ENCODE measurements at places on chromosomes 1 and 21.

DNA sequence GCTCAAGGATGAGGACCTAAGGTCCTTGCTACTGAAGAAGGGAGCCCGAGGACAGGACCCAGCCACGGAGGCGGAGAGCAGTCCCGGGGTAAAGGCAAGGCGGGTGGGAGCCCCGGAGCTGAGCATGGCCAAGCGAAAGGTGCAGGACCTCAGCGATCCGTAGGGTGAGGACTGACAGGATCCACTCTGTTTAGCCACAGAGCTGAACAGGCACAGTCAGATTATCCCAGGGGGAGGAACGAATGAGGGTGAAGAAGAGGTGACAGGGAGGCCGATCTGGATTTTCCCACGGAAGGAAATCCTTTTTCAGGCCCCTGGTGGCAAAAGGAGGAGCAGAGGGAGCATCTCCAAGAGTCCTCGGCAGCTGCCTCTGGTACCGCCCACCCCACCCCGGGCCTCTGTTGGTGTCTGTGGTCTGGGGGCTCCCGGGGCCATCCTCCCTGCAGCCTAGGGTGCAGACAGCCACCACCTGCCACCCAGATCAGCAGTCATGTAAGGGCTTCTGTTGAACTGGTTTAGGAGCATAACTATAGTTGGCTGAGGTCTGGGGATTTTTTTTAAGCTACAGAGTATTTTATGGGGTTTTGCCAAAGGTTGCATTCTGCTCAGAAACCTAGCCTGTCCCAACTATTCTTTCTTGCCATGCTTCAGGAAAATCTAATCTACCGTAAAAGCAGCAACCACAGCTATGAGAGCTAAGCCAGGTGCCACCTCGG lies 32.3 kb upstream of the LBR start:
- no peak for DNase-seq

GRCh38 chr1:200731654-200732332 lies 6.9 kb upstream of the CAMSAP2 start:
- no peak for DNase-seq

- peak; percentile 69 for DNase-seq
These were observed 1.5 kb upstream of the PTP4A2 start for GRCh38 chr1:31939484-31940329.

DNA sequence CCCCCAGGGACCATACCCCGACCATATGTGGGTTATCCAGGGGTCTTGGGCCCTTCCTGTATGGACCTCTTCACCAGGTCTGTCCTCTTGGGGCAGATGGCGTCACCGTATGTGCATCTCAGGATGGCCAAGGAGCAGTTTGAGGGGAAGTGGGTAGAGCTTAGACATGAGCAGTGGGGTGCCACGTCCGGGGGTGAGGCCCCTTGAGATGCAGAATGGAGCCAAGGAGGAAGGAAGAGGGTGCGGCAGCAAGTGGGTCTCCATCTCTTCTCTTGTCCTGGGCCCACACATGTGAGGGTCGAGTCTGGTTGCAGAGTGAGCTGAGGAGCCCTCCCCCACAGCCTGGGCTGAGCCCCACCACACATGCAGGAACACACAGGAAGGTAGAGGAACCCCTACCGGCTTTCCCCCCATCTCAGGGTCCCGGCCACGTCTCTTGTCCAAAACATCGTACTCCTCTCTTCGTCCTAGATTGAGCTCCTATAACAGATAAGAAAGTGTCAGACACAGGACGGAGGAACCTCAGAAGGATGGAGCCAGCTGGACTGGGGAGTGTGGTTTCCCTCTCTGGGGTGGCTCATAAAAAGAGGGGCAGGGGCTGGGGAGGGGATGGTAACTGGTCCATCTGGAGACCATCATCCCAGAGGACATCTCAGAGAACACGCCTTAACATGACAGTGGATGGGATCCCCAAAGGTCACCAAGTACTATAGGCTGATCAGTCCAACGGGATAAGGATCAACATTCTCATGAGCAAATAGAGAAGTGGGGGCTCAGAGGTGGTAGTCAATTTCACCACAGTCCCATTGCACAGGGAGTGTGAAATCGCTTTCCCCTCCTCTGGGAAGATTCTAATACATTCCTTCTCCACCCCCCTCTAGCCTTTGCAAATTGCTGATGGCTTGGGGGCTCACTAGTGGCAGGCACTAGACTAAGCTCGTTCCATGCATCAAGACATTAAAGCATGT lies 79.9 kb downstream of the CD247 start:
- no peak for DNase-seq

DNA sequence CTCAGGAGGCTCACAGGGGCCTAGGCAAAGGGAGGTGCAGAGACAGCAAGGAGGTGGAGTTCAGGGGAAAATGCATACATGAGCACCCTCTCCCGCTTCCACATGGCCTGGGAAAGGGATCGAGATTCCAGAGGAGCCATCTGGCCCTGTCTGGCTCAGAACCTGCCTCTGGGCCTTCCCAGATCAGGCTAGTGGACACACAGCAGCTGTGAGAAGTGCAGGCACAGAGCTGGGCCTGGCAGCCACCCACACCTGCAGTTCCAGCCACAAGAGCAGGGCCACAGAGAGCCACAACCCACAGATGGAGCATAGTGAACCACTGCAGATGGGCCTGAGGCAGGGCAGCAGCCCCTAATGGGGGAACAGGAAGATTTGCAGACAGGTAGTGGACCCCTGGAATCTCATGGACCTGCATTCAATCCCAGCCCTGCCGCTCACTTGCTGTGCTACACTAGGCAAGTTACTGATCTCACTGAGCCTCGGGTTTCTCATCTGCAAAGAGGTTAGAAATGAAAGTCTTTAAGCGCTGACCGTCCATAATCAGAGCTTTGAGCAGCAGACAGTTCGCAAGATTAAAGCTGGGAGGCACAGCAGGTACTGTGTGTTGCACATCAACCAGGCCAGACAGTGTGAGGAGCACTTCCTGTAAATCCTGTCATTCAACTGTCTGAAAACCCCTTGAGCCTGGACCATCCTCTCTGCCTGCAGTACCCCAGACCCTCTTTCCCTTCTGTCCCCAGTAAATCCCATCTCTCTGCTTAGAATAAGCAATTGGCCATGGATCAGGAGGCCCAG lies 58.0 kb downstream of the MATN1 start:
- DNase-seq: no peak

DNA sequence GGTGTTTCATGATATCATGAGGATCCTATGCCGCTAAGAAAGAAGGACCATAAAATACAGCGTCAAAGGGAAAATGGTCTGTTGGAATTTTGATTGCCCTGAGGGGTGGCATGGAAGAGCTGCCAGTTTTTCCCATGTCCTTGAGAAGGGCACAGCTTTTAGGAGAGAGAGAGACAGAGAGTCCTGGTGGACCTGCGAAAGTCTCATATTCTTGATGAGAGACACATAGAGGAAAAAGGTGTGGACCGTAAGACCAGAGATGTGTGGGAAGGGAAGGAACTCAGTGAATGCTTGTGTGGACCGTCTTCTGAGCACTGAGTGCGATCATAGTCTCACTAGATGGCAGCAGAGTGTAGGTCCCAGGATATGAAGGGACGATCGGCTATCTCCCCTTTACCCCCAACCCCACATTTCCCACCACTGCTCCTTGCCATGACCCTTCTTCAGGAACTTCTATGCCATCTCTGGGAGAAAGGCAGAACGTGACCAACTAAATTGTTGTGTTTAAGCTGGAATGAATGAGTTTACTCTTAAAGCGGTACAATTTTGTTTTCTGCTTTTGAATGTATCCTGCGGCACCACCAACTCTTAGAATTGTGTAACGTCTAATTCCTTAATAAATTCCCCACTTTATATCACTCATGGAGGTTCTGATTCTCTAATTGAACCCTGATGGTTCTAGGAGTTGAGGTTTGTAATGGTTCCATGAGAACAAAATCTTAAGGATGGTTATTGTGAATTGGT lies 117.7 kb downstream of the CTH start:
- no peak for DNase-seq

DNA sequence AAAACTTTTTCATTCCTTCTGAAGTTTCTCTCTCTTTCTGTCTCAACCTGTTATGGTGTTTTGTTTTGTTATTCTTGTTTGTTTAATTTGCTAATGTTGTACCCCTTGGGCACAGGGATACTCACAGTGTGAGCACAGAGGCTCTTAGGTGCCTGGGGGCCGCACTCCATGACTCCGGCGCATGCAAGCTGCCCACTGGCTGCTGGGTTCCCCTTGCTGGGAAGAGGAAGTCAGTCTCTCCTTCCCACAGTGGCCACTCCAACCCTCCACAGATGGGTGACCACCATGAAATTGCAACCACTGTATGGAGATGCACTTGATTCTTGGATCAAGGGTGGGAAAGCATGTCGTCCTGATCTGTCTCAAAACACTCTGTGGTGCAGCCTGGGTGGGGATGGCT lies 4.6 kb upstream of the CD1A start:
- DNase-seq: no peak

GRCh38 chr1:101290119-101290921 lies 53.5 kb downstream of the S1PR1 start:
- no peak for DNase-seq

DNA sequence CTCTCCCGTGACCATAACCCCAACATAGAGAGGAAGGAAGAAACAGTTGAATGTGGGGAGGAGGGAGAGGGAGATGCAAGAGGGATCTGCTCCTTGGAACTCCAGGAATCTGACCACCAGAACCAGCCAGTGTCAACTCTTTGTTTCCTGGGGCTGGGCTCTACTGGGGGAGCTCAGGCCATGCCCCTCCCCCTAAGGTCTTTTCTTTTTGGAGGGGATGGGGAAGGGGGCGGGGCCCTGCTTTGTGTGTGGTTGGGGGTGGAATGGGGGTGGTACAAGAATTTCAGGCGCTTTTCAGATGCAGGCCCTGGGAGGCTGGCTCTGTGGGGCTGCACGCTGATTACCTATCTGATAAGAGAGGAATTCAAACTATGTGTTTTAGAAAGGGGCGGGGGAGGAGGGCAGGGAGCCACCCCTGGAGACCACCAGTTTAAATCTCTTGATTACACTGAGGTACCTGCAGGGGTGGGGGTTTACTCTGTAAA lies 8.3 kb downstream of the LIN28A start:
- DNase-seq: no peak

DNA sequence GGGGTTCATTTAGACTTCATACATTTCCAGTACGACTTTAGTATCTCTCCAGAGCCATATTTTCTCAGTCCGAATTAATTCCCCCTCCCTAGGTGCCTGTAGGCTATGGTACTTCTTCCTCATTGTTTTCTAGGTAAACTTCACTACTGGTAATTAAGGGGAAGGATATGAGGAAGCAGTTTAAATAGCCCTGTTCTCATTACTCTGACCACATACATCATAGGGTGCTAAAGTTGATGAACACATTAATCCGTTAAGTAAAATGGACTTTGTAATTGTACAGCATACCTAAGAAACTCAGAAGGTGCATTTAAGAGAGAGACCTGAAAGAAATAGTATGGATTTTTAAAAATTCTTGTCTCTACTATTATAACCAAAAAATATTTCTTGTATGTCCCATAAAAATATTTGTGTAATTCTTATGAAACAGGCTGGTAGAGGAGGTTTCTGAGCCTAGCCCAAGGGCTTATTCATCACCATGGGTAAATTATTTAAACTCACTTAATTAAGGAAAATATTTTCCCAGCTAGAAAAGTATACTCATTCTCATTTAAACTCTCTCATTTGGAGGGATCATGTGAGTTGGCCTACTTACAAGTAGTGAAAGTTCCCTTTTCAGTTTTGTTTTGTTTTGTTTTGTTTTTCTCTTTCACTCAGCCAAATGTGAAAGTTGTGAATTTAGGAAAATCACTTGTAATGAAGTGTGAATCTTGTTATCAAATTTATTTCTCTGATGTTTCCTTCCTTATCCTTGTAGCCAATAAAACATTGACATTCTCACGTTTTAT lies 2.0 kb downstream of the PRMT6 start:
- no peak for DNase-seq

DNA sequence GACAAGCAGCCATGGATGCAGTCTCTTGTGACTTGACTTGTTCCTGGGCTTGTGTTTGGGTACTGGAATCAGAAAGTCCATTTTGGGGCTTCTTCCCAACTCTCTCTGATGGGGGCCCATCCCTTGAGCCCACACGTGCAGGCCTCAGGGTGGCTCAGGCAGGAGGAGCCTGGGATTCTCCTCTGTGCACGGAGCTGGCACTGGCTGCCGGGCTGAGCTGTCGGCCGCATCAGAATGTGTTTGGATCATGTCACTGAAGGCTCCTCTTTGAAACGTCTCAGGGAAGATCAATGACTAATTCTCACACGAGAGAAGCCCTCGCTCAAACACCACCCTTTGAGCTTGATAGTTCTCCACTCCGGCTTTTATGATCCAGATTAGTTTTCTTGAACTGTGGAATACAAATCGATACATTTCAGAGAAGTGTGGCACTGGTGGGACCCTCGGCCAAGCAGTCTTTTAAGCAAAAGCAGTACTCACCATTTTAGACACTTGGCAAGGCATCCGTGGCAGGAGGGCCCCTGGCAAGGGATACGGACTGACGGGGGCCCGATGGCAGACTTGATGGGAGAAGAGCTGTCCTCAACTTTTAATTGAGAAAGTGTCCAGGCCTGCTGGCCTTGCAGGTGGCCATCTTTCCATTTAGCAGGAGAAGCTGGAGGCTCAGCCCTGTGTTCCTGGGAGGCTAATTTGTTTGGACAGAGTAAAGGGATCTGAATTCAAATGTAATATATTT lies 220.7 kb upstream of the C1orf174 start:
- DNase-seq: no peak

DNA sequence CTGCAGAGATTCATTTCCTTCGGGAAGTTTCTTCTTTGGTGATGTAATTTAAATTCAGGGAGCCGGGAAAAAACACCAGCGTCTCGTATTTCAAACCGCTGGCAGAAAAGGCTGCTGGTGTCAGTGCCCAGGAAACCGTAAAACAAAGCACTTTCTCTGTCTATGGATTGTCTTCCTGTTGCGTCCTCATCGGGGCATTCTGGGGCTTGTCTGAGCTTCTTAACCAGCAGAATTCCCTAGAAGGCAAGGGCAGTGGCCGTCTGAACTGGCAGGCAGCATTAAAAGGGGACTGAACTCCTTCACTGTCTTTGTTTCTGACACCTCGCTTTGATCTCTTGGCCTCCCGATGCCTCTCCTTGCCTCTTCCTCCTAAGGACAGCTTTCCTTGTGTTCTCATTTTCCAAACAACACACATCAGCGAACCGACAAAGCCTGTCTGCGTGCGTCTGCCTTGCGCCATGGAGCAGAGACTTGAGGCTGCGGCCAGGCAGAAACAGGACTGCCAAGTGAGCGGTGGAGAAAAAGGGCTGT lies 391.6 kb upstream of the VAMP3 start:
- DNase-seq: no peak

DNA sequence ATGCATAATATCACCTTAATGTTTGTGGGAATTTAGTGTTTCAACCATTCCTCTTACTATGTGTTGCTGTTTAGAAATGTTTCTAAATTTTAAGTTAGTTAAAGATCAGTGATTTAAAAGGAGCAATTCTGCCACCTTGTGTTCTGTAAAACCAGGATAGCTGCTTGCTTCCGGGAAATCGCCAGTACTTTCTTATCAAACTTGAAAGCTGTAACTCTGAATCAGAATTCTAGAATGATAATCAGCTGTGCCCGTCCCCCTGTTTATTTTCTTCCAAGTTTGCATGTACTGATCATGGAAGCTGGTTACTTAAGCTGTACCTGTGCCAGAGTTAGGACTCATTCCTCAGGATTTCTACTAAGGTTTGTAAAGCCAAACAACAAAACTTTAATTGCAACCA lies 656.4 kb downstream of the LTN1 start:
- DNase-seq: no peak

- no peak for DNase-seq
These were observed 7.1 kb downstream of the MPZL1 start for GRCh38 chr1:167728818-167729410.
